NCI-H1417 treated with DMSO at 0.1 percent for 48 hours (cell line): ENCODE measurements at places on chromosomes 1 and 21.

DNA sequence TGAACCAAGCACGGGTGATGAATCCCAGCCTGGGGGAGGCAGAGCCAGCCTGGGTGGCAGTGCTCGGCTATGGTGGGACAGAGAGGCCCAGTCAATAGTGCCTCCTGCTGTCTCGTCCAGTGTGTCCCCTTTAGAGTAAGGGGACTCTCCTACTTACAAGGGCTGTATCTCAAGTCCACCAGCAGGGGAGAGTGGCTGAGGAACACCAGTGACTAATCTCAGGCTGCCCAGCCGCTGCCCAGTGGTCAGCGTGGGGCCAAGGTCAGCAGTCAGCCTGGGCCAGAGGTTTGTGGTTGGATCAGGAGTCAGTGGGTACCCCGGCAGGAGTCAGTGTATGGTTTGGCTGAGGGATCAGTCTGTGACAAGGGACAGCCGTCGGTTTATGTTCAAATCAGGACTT lies 109.2 kb upstream of the RUNX3 start:
- DNase-seq: no peak

- DNase-seq: no peak
These were observed 27.3 kb upstream of the CD84 start for GRCh38 chr1:160606611-160607010.

- DNase-seq: no peak
These were observed 104.4 kb downstream of the TM2D1 start for GRCh38 chr1:61620536-61620935.

GRCh38 chr1:62381831-62382657 lies 54.8 kb upstream of the USP1 start:
- no peak for DNase-seq

GRCh38 chr1:26862781-26863684 lies at the start of gene SFN:
TSS of gene SFN (plus strand) at chr1:26863149. CDS start at chr1:26863213, 64 bp downstream.
- DNase-seq: no peak

DNA sequence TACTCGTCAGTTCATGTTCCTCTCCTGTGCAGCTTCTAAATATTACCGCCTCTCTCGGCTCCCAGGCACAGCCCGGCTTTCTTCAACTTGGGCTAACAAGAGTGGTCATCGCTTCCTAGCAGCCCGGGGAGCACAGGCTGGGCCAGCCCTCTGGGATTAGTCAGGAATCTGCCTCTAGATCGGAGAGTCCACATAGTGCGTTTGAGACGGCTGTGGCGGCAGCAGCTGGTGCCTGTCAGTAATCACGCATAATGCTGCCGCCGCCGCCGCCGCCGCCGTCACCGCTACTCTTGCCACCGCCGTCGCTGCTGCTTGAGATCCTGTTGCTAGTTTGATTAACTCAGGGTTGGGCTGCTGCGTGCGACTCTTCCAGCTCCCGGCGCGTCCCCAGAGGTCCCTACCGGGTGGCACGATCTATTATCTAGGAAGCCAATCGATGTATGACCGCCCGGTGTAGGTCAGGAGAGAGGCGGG lies at the start of gene RXRG:
TSS of gene RXRG (minus strand) at position 230 of the 474 bp plus-strand sequence. CDS start 233 bp downstream, outside the sequence.
- DNase-seq: peak; percentile 46

DNA sequence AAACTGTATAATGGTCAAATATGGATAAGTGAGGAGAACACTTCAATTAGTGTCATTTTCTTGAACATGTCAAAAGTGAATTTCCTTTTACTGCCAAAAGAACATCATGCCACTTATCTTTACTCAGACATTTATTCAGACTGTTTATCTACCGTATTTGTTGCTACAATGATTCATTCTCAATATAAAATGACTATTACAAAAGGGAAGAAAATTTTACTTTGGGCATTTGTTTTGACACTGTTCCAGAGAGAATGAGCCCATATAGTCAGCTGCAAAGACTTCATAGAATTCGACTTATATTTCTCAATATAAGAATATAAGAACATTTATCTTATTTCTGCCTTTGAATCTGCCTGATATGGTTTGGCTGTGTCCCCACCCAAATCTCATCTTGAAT lies 1699.1 kb downstream of the BRINP3 start:
- no peak for DNase-seq

GRCh38 chr1:24103879-24104278 lies 8.1 kb downstream of the MYOM3 start:
- DNase-seq: no peak

DNA sequence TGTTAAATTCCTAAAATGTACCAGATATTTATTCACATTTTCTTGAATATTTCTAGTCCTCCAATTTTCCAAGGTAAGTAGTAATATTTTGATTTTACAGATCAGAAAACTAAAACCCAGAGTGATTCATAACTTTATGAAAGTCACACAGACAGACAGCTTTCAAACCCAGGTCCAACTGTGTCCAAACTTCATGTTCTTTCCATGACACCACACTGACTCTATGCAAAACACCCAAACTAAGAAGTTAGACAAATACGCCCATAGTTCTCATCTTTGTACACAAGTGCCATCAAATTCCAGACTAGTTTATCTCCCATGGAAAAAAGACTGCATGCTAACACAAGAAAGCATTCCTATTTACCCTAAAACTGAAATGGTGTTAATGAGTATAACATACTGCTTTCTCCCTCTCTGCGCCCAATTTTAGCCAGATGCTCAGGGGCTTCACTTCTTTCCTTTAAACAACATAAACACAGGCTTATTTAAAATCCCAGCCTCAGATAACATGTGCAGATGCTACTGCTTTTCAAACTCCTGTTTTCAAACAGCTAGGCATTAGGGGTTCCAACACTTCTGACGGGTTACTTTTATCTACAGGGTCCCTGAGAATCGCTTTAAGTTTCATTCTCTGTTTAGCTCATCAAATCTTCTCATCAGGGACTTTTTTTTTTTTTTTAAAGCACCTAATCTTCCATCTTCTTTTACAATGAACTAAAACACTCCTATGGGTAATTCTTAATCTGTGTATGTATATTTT lies 44.6 kb downstream of the WASF2 start:
- DNase-seq: no peak

DNA sequence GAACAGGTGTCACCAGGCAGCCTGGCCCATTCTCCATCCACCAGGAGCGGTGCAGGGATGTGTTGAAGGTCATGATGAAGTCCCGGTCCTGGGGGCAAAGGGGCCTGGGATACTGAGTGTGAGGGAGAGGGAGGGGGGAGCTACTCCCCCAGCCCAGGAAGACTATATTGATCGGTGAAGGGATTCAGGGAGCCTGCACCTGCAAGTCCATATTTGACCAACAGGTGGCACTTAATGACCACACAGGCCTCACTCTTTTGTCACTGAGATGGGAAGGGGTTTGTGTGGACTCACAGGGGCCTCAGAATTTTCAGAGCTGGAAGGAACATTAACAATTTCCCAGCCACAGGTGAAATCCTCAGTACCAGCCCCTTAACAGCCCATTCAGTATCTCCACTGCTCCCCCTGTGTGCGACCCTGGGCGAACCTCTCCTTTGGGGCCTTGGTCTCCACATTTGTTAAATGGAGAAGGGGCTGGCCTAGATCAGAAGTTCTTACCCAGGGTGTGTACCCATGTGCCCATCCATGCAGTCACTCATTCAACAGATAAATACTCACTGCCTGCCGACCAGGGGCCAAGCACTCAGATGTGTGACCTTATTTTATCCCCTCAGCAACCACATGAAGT lies 55.6 kb downstream of the NKAIN1 start:
- DNase-seq: no peak

DNA sequence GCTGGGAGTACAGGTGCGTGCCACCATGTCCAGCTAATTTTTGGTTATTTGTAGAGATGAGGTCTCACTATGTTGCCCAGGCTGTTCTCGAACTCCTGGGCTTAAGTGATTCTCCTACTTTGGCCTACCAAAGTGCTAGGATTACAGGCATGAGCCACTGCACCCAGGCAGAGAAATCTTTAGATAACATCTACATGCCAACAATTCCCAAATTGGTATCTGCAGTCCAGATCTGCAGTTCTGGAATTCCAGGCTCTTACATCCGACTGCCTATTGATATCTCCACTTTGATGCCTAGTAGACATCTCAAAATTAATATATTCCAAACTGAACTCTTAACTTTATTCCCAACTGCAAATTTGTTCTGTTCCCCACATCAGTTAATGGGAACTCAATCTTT lies 23.3 kb downstream of the INAVA start:
- DNase-seq: no peak

DNA sequence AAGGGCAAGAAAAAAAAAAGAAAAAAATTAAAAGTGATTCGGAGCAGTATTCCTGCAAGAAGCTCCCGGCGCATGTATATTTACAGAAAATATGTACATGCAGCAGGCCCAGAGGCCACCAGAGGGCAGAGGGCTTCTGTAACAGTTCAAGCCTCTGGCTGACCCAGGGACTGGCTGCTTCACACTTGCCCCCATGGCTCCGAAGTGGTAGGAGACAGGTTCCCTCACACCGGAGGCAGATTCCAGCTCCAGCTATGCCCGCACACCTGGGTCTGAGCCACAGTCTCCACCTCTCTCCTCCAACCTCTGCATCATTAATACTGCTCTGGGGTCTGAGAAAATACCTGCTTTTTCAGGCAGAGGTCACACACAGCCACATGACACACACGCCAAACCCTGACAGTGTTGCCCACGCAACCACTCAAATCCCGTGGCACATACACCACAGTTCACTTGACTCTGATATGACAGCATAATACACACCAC lies 2.2 kb upstream of the ARHGAP30 start:
- no peak for DNase-seq

GRCh38 chr1:94739521-94740061 lies 80.6 kb upstream of the SLC44A3 start:
- DNase-seq: no peak

- DNase-seq: no peak
These were observed 16.0 kb upstream of the ARHGEF10L start for GRCh38 chr1:17523321-17524041.

DNA sequence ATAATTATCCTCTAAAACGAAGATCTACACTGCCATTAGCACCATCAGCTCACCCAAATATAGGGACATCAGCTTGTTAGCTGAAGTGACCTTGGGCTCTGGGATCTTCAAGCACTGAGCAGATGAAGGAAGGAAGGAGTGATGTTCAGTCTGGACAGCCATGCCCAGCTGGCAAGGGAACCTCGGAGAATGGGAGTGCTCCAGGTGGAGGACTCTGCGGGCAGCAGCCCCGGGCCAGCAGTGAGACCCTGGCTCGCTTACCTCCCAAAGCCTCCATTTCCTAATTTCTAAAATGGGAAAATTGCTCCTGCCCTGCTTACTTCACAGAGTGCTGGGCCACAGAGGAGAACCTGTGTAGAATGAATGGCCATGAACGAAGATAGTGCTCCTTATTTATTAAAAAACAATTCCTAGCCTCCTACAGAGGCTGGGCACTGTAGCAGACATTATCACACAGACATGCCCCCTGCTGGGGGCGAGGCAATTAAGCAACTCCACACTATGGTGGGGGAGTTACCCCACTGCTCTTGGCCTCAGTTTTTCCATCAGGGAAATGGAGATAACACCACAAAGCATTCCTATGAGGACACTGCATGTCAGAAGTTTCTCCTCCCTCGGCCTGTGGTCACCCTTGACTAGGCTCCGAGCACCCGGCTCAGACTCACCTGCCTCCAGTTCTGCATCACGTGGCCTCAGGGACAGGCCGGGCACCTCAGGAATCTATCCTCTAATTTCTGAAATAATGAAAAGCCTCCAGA lies 117.6 kb downstream of the KCNN3 start:
- no peak for DNase-seq

DNA sequence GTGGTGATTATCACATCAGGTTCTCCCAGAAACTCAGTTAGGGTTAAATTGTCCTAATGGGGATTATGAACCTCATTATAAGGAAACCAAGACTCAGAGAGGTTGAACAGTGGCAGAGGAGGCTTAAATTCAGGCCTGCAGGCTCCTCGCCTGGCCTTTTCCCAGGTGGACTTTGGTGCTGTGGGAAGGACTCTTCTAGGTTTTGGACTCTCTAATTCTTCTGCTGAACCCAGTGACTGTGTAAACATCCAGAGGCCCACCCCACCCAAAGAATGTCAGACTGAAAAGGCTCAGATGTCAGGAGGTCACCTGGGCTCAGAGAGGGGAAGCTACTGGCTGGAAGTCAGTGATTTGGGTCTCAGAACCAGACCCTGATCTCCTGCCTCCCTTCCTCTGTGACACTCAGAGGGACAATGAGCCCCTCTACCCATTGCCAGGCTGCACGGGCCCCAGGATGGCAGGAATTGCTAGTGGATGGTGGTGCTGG lies 2.5 kb downstream of the ZNF362 start:
- DNase-seq: no peak

GRCh38 chr1:182406012-182406411 lies 5.5 kb upstream of the TEDDM1 start:
- no peak for DNase-seq

DNA sequence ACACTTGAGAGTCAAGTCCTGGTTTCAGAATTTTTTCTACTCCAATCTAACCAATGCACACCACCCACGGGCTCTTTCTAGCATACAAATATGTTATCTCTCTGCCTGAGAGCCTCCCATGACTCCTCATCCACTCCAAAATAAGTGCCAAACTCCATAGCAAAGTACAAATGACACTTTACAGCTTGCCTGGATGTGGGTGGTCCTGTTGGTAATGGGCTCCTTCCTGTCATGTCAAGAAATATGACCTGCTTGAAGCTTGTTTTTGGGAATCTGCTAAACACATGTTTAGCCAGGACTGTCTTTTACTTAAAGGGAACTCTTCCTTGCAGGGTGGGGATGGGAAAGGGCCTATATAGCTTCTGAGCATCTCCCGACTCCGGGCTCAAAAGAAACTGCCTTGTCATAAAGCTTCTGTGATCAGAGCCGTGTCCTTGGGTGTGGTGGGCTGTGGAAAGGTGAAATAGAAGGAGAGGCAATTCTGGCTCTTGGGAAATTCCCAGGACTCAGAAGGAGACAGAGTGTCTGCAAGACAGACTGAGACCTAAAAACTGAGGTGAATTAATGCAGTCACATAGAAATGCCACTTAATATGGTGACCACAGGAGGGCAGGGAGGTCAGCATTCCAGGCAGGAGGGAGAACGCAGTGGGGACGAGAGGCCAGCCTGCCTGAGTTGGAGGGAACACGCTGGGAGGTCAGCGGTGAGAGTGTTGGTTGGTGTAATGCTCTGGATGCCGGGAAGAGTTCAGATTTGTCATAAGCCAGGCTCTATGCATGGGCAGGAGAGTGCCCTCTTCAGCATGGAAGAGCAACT lies 6.1 kb upstream of the IGFN1 start:
- DNase-seq: no peak

GRCh38 chr1:53163291-53163768 lies 20.9 kb upstream of the SLC1A7 start:
- DNase-seq: no peak

DNA sequence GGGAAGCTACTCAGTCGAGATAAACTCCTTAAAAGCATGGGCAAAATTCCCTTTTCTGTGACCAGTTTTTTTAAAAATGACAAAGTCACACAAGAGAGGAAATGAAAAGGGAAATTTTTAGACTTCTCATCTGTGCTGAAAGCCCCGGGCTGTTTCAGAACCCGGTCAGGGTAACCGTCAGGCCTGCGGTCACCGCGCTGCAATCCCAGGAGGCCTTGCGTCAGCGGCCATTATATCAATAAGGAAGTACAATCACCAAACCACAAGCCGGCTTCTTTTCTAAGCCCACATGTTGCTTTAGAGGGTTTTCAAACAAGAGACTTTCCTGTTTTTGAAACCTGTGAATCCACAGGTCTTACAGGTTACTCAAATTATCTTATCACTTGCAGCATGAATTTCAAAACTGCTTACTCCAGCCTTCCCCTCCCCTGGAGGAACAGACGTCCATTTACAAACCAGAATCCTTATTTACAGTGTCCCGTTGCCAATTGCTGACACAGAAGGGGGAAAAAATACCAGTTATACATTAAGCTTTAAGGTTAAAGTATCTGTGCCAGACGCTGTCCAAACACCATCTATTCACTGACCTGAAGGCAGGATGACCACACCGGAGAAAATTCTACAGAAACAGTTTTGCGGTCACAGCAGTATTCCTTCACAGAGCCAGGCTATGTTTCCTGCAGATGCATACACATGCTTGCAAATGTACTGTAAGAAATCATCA lies 165.3 kb downstream of the TOMM20 start:
- no peak for DNase-seq
